ENCODE measurements at places on chromosomes 11 and 22.

DNA sequence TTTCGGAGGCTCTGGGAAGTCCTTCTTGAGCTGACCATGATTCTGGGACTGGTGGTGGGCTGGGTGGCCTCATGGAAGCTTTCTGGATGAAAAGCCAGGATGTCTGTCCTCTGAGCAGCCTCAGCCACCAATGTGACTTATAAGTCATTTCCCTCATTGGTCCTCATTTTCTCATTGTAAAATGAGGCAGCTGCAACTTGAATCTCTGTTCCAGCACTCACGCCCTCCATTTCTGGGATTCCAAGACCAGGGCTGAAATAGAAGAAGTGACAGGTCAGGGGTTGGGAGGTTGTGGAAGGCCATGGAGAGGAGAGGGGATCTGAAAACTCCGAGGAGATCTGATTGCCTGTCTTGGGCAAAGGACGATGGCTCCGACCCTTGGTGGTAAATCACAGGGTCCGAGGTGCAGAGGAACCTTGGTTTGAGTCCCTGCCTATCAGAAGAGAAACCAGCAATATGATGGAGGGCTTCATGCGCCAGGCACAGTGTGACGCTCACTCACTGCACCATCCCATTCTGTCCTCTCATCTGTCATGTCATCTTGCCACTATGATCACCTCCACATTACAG lies 38.3 kb downstream of the TSPAN18 start:
- no peak for DNase-seq

- no peak for DNase-seq
These were observed 116.2 kb downstream of the NECTIN1 start for GRCh38 chr11:119612814-119613213.

- no peak for DNase-seq
These were observed 114.0 kb downstream of the TBC1D22A start for GRCh38 chr22:46876357-46876934.

GRCh38 chr22:47794851-47795250 lies 1032.4 kb downstream of the TBC1D22A start:
- no peak for DNase-seq

DNA sequence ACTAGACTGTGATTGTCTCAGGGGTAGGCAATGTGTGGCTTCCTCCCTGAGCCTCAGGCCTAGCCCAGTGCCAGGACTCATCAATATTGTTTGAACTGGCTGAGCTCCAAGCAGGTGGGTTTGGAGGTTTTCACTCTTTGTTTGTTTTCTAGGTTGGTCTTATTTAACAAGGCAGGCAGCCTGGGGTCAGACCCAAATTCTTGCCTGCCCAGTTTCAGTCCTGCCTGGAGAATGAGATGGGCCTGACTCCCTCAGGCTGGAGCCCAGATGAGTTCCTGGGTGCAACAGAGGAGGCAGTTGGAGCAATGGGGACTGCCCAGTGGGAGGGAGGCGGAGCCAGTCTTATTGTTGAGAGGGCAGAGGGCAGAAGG lies 28.3 kb upstream of the TP53I11 start:
- no peak for DNase-seq

GRCh38 chr11:87423161-87423560 lies 385.4 kb downstream of the TMEM135 start:
- no peak for DNase-seq

- no peak for DNase-seq
These were observed 1358.7 kb downstream of the LRRC4C start for GRCh38 chr11:40100781-40101180.

GRCh38 chr22:30841273-30841672 lies 127.3 kb downstream of the MORC2 start:
- DNase-seq: no peak

- peak; percentile 79 for DNase-seq
These were observed 4.2 kb upstream of the FXYD2 start for GRCh38 chr11:117828611-117829368.

DNA sequence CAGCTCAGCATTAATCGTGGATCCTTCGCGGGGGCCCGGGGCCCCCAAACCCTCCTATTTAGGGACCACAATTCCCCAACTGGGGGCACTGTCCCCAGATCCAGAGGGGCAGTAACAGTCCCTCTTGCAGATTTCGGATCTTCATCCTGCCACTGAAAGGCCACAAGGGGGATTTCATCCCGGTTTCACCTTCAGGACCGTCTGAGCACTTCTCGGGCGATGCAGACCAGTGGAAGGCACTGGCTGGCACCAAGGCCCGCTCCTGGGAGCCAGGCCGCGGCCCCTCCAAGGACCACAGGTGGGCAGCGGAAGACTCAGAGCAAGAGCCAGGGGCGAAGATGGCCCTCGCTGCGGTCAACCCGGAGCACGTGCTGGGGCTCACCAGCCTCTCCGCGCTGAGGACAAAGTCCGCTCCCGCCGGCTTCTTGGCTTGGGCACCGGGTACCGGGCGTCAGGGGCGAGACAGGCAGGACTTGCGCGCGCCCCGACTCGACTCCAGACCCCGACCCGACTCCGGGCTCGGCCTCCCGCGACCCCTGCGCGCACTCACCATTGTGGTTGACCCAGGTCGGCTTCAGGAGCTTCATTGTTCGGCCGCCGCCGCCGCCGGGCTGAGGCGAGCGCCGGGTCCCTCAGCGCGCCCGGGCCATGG lies 517 bp downstream of the HIRA start:
- DNase-seq: peak; percentile 10

GRCh38 chr11:68414496-68415221 lies 45.9 kb upstream of the PPP6R3 start:
- no peak for DNase-seq

GRCh38 chr11:126647735-126648134 lies 292.2 kb downstream of the ST3GAL4 start:
- no peak for DNase-seq

- DNase-seq: no peak
These were observed 743.4 kb upstream of the CNTN5 start for GRCh38 chr11:98277251-98277912.

DNA sequence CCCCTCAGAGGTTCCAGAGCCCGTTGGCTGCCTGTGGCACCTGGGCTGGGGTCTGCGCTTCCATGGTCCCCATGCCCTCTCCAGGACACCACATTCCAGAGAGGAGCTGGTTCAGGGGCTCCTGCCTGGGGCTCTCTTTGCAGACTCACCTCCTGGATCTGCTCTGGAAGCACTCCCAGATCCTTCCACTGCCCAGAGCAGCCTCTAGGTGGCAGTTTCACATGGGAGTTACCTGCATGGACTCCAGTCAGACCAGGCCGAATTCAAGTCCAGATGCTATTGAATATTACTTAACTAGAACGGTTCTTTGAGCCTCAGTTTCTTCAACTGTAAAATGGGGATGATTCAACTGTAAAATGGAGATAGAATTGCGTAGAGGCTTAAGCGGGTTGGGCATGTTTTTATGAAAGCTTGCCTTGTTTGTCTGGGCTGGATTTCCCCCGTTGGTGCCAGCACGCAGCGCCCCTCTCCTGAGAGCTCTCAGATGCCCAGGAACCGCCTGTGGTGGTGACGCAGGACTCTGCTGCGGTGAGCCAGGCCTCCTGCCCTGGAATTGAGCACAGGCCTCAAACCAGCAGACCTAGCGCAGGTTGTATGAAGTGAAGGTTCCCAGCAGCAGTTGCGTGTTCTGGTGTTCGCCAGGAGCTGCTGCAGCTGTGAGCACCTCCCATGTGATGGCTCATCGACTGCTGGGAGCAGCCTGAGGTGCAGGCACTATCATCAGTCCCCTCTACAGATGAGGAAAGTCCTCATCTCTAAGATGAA lies 44.2 kb downstream of the LMO1 start:
- DNase-seq: no peak

GRCh38 chr11:31582697-31583096 lies 73.1 kb downstream of the ELP4 start:
- DNase-seq: no peak

- DNase-seq: no peak
These were observed 2.4 kb downstream of the CCDC188 start for GRCh38 chr22:20148414-20148813.

DNA sequence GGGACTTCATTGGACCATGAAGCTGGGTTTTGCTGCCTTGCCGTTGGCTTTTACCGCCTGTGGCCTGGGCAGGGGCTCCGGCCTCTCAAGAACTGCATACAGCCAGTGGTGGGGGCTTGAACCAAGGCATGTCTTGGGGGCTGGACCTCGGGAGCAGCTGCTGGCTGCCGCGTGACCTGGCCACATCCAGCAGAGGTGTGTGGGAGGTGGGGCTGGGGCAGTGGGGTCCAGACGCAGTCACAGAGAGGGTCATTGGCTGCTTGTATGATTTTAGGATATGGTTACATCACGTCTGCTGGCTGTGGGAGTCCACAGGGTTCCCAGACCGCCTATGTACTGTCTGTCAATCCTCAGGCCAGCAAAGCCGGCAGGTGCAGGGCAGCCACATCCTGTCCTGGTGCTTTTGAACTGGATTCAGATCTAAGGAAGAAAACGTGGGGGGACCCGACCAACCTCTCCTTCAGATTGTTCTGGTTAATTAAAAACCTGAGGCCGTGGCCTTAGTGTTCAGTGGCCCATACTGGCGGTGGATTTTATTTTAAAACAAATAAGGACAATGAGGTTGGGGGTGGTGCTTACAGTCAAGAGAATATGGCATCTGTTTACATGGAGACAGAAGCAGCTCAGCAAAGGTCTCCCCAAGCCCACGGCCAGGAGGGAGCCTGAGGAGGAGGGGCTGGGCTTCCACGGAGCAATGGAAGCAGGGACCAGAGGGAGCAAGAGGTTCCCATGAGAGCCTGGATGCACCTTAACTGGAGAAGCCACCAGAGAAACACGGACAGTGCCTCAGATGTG lies 426.0 kb downstream of the TBC1D22A start:
- DNase-seq: no peak

GRCh38 chr11:63548178-63548577 lies 11.6 kb downstream of the PLAAT4 start:
- no peak for DNase-seq

- no peak for DNase-seq
These were observed 22.9 kb downstream of the TRIM22 start for GRCh38 chr11:5712507-5712906.

DNA sequence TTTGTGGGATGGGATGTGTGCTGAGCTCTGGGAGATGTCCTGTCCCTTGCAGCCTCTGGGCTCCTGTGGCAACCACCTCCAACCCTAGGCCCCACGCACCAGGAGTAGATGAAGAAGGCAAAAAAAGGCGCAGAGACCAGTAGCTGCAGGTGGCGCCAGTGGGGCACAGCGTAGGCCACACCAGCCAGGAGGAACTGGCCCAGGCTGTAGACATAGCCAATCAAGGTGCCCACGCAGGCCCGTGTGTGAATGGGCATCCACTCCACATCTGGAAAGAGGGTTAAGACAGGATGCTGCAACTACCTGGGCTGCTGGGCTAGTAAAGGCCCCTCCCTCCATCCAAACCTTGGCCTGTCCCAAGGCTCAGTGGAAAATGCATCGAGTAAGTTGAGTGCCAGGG lies 3.0 kb downstream of the SLC22A6 start:
- no peak for DNase-seq

GRCh38 chr11:119734788-119735187 lies 5.8 kb upstream of the NECTIN1 start:
- no peak for DNase-seq

GRCh38 chr11:46386005-46386578 lies 4.6 kb downstream of the MDK start:
- DNase-seq: no peak

- DNase-seq: no peak
These were observed 126.1 kb downstream of the DSCAML1 start for GRCh38 chr11:117670924-117671323.

DNA sequence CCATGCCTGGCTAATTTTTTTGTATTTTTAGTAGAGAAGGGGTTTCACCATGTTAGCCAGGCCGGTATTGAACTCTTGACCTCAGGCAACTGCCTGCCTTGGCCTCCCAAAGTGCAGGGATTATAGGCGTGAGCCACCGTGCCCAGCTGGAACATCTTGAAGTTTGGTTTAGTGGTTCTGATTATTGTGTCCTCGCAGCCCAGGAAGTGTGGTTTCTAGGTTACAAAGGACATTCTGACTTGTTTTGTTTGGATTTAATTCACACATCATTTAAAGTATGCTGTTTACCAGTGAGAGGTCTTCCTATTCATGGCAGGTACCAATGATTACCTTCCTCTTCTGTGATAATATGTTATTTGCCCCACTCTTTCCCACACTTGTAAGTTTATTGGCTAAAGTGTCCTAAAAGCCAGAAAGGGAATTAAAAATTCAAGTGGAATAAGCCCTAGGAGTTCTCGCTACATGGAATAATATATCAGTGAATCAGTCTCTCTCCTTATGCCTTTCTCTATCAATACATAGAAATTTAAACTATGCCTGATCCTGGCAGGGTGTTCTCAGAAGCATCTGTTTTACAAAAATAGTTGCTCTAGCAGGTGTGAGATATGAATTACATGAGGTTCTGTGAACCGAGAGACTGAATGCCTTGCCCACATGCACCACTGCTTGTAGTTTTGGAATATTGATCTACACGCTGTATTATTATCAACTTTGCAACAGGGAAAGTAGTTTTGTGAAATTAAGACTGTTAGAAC lies 263.1 kb downstream of the DDX10 start:
- DNase-seq: no peak

GRCh38 chr11:9606809-9607510 lies 33.5 kb downstream of the WEE1 start:
- DNase-seq: no peak

DNA sequence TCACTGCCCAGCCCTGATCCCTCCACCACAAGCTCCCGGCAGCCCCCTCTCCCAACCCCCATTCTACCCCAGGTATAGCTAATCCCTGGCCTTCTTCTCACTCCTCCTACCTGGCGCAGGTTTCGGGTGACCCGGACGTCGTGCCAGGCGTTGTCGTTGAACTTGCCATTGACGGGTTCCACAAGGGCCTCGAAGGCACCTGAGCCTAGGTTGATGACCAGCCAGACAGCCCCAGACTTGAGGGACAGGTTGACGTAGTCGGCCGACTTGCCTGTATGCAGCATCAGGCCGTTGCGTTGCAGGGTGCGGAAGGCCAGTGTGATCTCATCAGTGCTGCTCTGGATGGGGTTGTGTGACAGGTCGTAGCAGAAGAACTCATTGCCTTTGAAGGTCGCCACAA lies 37.5 kb downstream of the NRXN2 start:
- no peak for DNase-seq

DNA sequence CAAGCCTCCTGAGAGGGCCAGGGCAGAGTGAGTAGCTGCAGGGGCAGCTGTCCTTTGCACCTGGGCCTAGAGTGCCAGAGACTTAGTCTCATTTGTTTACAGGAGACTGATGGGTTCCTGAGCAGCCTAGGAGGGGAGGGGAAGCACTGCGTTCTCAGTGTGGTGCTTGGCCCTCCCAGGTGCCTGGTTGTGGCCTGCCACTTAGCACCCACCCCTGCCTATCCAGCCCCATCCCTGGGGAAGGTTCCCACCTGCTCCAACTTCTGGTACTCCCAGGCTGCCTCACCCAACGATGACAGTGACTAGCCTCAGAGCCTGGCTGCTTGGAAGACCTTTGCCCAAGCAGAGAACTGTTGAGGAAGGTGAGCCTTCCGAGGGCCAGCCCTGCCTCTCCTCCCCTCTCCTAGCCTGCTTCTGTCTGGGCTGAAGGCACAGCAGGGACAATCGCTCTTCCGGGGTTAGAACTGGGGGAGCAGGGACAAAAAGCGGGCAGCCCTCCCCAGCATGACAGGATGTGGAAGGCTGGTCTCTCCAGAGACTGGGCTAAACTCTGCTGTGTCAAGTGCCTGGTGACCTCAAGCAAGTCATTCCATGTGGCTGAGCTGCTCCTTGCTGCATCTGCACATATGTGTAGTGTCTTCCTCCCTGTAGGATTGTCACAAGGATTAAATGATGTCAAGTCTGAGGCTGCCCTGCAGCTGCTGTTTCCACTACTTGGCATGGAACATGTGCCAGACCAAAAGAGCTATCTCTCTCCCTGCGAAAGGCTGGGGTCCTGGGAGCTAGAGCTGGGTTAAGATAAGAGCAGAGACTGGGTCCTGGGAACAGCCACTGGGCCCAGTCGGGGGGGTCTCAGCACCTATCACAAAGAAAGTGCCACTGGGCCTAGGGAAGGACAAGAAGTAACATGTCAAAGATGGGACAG lies 9.9 kb downstream of the KCNQ1OT1 start:
- no peak for DNase-seq

Measured in activated T-helper 1 cell treated with anti-CD3 and anti-CD28 coated beads, Interleukin-12 subunit alpha, Interleukin-12 subunit beta, Interleukin-2, Interleukin-4 antibody, amounts not matched to agents 30 ng/mL and 10 ng/mL and 1 ng/mL, durations not matched to agents 14 hours and 24 hours and 36 hours (primary cell).